Stimulated activated CD4-positive, alpha-beta T cell treated with anti-CD3 and anti-CD28 coated beads, TNF-alpha, amount 100 ng/mL, for 24 hours (primary cell): ENCODE measurements at places on chromosomes 6 and 20.

- no peak for DNase-seq
These were observed 29.6 kb downstream of the PCNA start for GRCh38 chr20:5090191-5090590.

- DNase-seq: no peak
These were observed 532 bp upstream of the SLC35F1 start for GRCh38 chr6:117906507-117906957.

GRCh38 chr6:107144666-107145065, 29.4 kb upstream of the BEND3 start:
- DNase-seq: no peak

DNA sequence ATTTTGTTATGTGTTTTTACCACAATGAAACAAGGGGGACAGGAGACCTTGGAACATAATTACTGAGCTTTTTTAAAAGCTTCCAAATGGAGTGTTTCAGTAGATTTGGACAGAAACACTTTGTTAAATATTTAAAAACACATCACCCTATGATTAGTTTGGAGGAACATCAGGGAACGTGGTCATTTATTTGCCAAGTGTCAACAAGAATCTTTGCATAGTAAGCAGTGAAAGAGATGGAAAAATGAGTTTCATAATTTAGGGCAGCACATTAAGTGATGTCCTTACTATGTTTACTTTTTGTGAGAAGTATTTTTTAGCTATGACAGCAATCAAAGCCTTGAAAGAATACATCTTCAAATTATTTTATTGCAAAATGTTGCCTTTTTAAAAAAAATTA, 82.6 kb downstream of the PROKR2 start:
- DNase-seq: no peak

DNA sequence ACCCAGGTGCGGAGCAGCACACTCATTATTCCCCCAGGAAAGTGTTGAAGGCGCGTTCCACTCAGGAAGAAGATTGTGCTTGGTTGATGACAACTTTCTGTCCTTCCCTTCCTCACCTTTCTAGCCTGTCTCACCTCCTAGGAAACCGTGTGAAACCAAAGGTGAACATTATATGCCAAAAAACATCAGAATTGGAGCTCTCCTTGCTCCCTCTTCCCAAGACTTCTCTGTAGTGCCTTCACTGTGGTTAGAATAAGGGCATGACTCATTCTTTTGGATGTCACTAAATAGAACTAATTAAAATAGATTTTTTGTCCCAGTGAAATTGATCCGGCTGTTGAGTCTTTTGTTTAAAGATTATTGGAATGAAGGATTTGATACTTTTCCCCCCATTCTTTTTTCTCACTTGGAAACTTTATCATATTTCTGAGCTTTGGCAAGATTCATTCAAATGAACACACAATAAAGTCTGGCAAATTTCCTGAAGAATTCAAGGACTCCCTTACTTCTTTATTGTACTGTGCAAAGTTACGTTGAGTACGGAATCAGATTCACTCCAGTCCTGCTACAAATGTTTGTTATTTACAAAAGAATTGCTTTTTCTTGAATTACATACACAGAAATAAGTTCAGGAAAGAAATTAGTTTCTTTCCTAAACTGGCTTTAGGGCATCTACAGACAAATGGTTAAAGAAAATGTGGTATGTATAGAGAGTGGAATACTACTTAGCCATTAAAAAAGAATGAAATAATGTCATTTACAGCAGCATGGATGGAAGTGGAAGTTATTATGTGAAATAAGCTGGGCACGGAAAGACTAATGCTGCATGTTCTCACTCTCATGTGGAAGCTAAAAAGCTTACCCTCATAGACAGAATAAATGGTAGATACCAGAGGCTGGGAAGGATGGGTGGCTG, 142.8 kb upstream of the AKAP12 start:
- DNase-seq: no peak
